Activated effector memory CD4-positive, alpha-beta T cell treated with anti-CD3 and anti-CD28 coated beads, Interleukin-2, amount 50 U/mL, for 16 hours (primary cell): ENCODE measurements at places on chromosomes 1 and 21.
A peak's percentile ranks its signal among the peaks of the same experiment; 100 is the strongest.

DNA sequence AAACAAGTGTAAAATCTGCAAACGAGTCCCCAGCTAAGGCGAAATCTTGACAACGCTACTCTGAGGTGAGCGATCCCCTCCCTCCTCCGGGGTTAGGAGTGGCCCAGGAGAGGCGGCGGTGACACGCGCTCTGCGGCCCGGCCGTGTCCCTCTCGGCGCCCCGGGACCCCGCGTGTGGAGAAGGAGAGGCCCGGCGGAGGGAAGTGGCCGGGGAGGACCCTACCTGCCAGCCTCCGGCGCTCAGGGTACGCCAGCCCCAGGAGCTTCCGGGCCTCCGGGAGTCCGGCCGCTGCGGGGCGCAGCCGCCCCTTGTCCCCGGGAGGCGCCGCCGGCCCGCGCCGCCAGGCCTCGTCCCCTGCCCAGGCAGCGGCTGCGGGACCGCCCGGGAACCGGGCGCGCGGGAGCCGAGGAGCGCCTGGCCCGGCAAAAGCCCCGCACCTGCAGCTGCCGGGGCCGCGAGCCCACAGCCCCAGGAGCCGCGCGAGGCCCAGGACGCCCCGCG, 543 bp downstream of the ABCB10 start:
- peak; percentile 77 for DNase-seq

DNA sequence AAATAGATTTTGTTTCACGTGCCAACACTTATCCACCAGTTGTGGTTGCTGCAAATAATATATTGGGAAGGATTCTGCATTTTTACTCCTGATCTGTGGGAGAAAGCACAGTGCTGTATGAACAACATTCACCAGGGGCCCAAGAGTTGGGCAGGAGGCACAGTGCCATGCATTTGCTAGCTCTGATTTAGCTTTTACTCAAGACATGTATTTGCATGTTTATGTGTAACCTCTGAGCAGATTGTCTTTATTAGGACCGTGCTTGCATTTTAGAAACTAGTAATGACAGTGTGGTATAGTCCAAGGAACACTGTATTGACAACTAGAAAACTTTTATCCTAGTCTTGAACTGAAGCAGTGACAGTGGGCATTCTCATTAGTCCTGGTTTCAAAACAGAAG, 133.9 kb upstream of the B3GALT2 start:
- no peak for DNase-seq

DNA sequence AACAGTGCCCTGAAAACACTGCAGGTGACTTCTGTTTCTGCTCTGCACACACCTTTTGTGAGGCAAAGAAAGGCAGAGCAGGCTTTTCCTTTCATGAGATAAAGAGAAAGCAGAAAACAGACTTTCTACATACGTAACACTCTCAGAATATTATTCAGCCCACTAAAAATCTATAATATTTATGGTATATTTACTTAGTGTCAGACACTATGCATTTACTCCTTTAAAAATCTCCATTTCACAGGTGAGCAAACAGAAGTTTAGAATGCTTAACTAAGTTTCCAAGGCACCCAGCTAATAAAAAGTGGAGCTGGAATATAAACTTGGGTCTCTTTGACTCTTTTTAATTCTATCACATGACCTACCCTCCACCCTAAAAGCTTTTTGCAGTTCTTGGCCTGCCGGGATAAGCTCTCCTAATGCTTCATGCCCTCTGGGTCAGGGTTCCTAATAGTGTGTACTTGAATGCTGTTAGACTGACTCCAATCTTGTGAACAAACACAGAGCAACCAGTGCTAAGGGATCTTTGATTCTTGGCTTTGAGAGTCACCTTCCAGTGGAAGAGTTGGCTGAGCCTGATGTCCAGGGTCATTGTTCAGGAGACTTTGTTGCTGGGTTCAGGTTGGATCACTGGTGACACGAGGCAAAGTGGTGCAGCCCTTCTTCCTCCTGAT, 27.2 kb downstream of the PROK1 start:
- DNase-seq, result no peak

- no peak for DNase-seq
Observed at GRCh38 chr1:229122606-229123005, 148.3 kb upstream of the RAB4A start.

DNA sequence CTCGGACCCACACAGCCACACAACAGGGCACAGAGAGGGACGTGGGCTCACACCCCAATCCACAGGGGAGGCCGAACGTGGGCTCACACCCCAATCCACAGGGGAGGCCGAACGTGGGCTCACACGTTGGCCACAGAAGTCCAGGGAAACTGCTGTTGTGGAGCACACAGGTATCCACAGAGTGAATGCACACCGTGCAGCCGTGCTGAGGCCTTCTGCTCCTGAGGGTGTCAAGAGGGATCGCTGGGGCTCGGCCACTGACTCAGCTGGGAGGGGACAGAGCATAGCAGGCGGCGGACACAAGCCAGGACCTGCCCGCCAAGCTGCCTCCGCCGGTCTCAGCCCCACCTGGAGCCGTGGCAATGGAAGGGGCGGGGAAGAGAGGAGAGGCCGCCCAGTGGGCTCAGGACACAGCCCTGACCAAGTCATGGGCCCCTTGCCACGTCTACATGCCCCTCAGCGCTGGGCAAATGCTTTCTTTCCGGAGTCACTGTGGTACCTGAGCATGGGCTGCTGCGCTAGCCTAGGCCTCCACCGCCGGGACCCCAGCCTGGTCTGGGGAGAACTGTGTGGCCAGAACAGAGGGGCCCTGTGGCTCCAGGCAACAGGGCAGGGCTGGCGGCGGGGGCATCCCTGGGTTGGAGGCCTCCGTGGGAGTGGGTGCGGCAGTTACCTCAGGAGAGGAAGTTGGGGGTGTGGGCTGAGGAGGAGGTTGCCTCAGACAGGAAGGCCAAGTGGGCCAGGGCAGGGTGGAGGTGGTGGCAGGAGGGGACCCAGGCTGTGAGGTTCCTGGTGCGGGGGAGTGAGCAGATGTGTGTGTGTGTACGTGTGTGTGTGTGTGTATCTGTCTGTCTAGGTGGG, 1.2 kb downstream of the SYTL1 start:
- peak; percentile 91 for DNase-seq

GRCh38 chr1:102853701-102854187, 254.6 kb downstream of the COL11A1 start:
- DNase-seq, result no peak

GRCh38 chr1:99527078-99527477, 118.8 kb upstream of the PALMD start:
- DNase-seq, result no peak

- no peak for DNase-seq
Observed at GRCh38 chr1:31264790-31265386, 25.2 kb upstream of the NKAIN1 start.

DNA sequence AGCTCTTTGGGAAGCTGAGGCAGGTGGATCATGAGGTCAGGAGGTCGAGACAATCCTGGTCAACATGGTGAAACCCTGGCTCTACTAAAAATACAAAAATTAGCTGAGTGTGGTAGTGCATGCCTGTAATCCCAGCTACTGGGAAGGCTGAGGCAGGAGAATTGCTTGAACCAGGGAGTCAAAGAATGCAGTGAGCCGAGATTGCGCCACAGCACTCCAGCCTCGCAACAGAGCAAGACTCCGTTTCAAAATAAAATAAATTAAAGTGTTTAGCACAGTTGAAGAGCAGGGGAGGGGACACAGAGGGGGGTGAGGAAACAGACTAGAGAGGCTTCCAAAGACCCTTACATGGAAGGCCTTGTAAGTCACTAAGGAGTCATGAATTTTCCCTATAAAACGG, 131.2 kb upstream of the SPATA6 start:
- no peak for DNase-seq

GRCh38 chr21:35586305-35586704, 474.0 kb downstream of the SETD4 start:
- DNase-seq, result no peak
